Dorsolateral prefrontal cortex (tissue), 122 donors: ENCODE measurements at places on chromosomes 2 and 18.

- no peak for DNase-seq
These were observed 17.3 kb downstream of the ZBTB7C start for GRCh38 chr18:48391868-48392267.

DNA sequence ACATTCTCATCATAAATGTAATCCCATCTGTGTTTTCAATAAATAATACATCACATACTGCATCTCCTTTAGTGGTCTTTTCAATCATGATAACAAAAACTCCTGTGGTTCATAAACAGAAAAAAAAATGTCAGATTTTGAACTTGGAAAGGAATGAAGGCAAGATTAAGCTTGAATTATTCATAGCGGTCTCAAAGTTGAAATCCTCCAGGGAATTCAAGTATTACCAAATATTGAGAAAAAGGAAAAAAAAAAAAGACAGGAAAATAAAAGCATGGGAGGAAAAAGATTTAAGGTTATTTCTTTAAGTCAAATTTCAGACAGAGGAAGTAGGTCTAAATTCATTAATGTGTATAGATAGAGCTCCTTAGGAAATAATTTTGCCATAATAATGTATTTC lies 92.1 kb downstream of the COLEC12 start:
- DNase-seq, result no peak

DNA sequence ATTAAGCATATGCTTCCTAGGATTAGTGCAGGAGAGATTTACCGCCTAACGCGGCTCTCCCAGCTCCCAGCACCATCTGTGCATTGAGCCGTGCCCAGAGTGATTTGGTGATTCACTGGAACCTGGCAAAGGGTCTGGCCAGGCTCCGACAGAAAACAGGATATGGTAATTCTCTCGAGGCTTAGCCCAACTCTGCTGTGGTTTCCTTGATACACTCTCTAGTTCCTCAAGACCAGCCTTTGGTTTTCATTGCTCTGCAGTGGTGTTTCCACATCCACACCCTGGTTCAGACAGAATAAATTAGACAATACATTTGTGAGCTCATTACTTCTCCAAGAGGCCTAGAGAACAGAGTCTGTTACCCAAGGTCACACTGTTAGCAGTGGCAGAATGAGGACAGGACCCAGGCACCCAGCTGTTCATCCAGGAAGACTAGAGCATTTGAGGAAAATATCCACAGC lies 23.0 kb upstream of the SMAD2 start:
- peak; percentile 56 for DNase-seq

GRCh38 chr18:51234117-51235008 lies 36.9 kb upstream of the MEX3C start:
- no peak for DNase-seq

GRCh38 chr2:41393621-41394020 lies 654.2 kb upstream of the PKDCC start:
- DNase-seq, result no peak
